Stimulated activated CD8-positive, alpha-beta memory T cell treated with anti-CD3 and anti-CD28 coated beads, Interleukin-7, amount 100 ng/mL, for 1 hour (primary cell): ENCODE measurements at places on chromosomes 2 and 18.

GRCh38 chr2:75424936-75425619 lies 135.7 kb downstream of the EVA1A start:
- no peak for DNase-seq

- no peak for DNase-seq
These were observed 793 bp downstream of the ZNF236 start for GRCh38 chr18:76823161-76823538.

DNA sequence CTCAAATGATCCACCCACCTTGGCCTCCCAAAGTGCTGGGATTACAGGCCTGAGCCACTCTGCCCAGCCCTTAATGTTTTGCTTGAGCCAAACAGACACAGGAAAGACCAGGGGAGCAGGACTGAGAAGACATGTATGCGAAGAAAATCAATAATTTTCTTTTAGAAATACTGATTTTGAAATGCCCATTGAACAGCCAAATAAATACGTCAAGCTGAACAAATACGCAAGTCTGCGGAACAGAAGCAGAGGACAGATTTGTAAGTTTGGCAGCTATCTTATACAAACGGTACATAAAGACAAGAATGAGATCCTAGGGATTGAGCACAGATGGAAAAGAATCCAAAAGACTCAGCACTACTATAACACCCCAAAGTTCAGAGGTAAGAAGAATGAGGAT lies 20.8 kb downstream of the SF3B1 start:
- DNase-seq = no peak

GRCh38 chr2:126864861-126865260 lies 33.8 kb upstream of the TEX51 start:
- no peak for DNase-seq

- DNase-seq = no peak
These were observed 56.1 kb upstream of the C2orf15 start for GRCh38 chr2:99085421-99085820.

- DNase-seq = no peak
These were observed 14.3 kb downstream of the POLR2D start for GRCh38 chr2:127843677-127844076.
